Ecto neural progenitor cell (in vitro differentiated cells): ENCODE measurements at places on chromosomes 12 and 14.

DNA sequence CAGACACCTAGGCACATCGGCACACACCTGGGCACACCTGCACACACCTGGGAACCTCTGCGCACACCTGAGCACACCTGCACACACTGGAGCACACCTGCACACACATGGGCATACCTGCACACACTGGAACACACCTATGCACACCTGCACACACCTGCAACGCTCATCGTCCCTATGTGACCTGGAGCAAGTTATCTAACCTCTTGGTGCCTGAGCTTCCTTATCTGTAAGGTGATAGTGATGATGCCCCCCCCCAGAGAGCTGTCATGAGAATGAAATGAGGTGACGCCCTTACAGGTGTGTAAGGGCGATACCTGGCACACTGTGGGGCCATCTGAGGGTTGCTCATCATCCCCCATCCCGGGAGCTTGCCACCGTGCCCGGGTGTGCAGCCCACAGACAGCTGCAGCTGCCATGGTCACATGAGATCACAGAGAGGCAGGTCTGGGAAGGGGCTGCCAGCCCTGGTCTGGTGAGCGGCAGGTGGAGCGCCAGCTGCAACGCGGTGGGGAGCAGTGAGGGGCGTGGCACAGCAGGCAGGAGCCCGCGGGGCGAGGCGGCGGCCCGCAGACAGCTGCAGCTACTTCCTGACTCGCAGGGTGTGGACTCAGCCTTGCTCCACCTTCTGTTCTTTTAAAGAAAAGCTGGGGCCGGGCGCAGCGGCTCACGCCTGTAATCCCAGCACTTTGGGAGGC lies 59.9 kb upstream of the FBRSL1 start:
- DNase-seq: peak; percentile 89

GRCh38 chr14:69175130-69175529 lies 16.2 kb upstream of the EXD2 start:
- DNase-seq: no peak

GRCh38 chr12:132617822-132618682 lies 524 bp upstream of the P2RX2 start:
- no peak for DNase-seq

GRCh38 chr12:24798335-24798734 lies 150.6 kb downstream of the BCAT1 start:
- no peak for DNase-seq

- no peak for DNase-seq
Observed at GRCh38 chr12:46934374-46935111, 108.7 kb upstream of the SLC38A4 start.

GRCh38 chr14:105830171-105830570 lies 303.8 kb downstream of the TMEM121 start:
- no peak for DNase-seq
